ENCODE measurements at places on chromosomes 3 and 15. TPM values are rescaled to one million over a fixed set of nuclear protein-coding genes. Genes with fewer than 3 reads are reported as not detected.

GRCh38 chr15:24898715-24899272 lies 56.0 kb upstream of the SNRPN start:
- no peak for DNase-seq

GRCh38 chr3:149393345-149394160 lies 16.1 kb upstream of the TM4SF1 start:
- DNase-seq, result peak; percentile 78

- DNase-seq, result no peak
Observed at GRCh38 chr3:45518376-45519135, 76.0 kb upstream of the LIMD1 start.

GRCh38 chr15:26893351-26894065 lies 26.6 kb downstream of the GABRA5 start:
- no peak for DNase-seq

- DNase-seq, result no peak
Observed at GRCh38 chr3:180563406-180563805, 38.6 kb upstream of the TTC14 start.

DNA sequence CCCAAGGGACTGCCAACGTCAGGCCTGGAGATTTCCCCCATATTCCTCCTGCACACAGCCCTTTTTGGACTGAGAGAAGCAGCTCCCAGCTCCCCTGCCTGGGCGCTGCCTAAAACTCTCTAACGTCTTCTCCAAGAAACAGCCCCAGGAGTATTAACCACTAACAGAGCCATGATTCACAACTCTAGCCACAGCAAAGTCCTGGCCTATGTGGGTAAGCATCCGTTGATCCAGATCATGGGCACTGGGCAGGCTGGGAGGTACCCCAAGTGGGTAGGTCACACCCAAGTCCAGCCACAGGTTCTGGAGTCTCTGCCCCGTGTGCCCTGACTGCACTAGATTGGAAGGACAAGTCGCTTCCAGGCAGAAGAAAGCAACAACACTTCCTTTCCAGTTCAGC lies 31.9 kb downstream of the NBEAL2 start:
- no peak for DNase-seq

- DNase-seq, result peak; percentile 82
Observed at GRCh38 chr3:13072239-13072599, 1.0 kb downstream of the IQSEC1 start.

DNA sequence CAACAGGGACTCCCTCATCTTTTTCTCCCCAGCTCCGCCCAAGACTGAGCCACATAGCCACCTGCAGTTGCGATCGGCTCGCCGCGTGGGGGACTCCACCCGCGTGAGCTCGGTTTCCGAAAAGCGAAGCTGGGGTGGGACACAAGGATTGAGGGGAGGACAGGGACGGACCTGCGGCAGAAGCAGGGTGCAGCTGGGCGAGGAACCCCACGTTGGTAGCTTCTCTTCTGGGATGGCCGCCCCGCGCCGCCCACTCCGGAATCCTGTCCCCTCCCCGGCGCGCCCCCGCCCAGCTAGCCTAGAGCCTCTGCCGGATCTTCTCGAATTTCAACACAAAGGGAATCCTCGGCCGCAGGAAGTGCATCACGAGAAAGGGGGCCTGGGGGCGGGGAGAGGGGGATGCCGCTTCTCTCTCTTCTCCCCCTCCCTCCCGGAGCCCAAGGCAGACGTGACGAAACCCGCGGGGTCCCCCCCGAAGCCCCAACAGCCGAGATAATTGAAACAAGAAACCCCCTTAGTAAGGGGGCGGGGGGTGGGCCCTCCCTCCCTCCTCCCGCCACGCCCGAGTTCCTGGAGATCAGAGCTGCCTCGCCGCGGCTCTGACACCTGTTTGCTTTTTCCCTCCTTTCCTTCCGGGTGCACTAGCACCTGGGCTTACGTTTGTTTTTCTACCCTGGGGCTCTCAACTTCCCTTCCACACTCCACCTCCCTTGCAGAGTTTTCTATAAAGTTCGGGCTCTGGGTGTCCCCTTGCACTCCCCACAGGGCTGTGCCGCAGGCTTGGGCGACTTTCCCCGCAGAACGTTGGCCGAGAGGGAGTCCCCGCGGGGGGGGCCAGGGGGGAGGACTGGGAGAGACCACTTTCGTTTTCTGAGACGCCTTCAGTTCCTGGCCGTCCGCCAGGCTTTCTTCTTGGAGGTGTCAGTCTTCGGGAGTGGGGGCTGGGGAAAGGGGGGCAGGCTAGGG lies 1.3 kb upstream of the KCNH8 start:
- peak; percentile 63 for DNase-seq

DNA sequence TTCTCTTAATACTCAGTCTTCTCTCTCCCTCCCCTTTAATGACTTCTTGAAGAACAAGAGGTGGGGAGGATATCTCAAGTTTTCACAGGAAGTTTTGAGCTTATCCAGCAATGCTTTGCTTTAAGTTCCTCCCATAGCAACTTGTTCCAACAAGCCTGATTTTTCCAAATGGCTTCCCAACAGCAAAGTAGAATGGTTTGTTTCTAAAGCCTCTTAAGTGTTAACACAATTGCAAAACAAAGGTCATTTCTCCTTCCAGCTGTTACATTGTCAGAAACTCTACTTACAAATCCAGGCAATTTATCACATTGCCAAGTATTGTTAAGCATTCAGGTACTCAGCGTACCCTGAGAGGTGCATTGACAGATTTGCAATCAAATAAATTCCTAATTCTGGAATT lies 6.8 kb upstream of the ZNF770 start:
- no peak for DNase-seq

GRCh38 chr3:105933871-105934270 lies 65.1 kb upstream of the CBLB start:
- no peak for DNase-seq

DNA sequence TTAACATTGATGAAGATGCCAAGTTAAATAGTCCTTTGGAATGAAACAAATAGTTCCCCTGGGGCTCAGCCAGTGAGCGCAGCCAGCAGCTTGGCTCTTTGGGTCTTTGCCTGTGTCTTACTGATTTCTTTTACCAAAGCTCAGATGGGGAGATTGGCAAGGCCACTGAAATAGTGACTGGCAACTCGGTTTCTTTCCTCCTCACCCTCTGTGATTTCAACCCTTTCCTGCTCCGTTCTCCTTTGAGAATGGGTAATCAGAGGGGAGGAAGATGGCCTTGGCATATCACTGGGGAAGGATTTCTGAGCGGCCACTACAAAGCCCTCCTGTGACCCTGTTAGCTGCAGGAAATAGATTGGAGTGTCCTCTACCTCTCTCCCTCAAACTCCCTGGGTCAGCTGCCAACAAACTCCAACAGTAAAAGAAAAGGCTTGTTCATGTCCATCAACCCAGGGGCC lies 337.1 kb upstream of the LRRFIP2 start:
- DNase-seq, result peak; percentile 55

GRCh38 chr3:183306798-183307671 lies 54.0 kb downstream of the B3GNT5 start:
- peak; percentile 85 for DNase-seq

DNA sequence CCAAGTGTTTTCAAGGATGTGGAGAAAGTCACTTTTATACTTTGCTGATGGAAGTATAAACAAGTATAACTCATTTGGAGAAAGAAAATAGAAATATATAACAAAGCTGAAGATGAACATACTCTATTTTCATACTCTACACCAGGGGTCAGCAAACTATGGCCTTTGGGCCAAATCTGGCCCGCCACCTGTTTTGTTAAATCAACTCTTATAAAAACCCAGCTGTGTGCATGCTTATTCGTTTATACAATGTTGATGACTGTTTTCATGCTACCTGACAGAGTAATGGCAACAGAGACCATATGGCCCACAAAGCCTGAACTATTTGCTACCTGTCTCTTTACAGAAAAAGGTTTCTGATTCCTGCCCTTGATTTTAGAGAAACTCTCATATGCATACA lies 124.0 kb downstream of the NR1D2 start:
- no peak for DNase-seq

DNA sequence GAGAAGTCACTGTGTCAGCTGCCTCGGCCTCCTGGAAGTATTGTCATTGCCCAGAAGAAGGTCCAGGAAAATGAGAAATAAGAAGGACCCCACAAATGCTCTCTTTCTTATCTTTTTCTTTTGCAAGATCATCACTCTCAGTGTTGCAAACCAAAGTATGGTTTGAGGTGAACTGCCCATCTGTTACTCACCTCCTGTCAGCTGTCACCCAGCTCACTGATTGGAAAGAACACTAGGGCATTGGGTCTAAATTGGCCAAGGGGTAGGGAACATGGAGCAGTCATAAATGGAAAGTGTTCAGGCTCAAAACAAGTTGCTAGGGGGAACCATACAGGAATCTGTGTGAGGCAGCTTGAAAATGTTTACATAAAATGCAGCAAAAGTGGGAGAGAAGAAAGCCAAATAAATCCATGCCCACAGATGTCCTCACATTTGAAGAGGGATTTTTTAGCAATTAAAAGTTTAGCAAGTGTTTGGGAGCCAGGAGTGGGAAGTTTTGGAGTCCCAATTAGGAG lies 431.2 kb upstream of the THBS1 start:
- no peak for DNase-seq

GRCh38 chr3:154953538-154953937 lies 126.6 kb upstream of the MME start:
- DNase-seq, result no peak

DNA sequence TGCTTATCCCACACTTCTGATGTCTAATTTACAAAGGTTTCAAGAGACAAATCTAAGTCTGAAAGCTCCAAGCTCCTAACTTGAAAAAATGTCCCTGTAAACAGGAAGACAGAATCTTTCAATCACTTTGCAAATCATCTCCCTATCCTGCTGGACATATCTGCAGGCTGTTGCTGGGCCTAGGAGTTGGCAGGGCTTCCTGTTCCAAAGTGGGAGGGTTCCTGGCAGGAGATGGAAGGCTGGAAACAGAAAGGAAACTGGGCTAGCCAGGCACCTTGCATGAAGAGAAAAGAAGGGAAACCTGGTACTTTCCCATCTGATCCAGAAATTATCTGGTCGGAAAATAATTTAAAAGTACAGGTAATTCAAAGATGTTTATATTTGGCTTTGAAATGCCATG lies 227.3 kb upstream of the IL12A start:
- peak; percentile 71 for DNase-seq

DNA sequence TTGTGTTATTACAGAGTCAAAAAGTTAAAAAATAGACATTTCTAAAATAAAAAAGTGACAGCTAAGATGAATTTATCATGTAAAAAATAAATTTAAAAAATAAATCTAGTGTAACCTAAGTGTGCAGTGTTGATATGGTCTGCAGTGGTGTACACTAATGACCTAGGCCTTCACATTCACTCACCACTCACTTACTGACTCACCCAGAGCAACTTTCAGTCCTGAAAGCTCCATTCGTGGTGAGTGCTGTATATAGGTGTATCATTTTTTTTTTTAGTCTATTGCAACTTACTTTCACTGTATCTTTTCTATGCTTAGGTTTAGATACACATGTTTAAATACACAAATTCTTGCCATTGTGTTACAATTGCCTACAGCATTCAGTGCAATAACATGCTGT lies 459.4 kb upstream of the ROBO1 start:
- DNase-seq, result no peak

GRCh38 chr3:171749124-171749523 lies 61.2 kb downstream of the PLD1 start:
- no peak for DNase-seq

DNA sequence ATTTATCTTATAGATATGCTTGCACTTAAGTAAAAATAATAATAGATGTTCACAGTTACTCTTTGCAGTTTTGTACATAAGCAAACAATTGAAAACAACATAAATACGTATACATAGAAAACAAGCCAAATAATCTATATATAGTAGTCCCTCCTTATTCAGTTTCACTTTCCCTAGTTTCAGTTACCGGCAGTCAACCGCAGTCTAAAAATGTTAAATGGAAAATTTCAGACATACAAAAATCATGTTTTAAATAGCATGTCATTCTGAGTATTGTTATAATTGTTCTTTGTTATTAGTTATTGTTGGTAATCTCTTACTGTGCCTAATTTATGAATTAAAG lies 262.0 kb downstream of the CGGBP1 start:
- no peak for DNase-seq

GRCh38 chr3:160464971-160465370 lies 15.4 kb upstream of the TRIM59 start:
- no peak for DNase-seq

DNA sequence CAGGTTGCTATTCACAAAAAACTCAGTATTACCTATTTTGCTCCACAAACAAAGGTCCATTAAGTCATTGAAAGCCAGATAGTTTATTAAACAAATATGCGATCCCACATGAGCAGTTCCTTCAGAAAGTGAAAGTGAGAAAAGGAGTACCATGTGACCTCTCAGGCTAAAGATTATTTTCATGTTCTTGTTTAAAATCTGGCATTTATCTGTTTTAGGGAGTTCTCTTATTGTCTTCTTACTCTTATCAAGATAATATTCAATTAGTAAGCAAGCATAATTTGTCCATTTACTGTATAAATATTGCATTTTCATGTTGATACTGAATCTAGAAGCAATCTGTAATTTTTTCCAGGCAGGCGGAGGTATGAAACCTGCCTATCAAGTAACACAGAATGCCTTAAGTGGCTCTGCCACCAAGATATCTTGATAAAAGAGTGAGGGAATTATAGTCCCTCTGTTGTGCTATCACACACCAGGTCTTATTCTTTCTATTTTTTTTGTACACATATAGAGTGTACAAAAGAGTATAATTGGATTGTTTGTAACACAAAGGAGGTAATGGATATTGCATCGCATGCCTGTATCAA lies 20.1 kb upstream of the PLSCR5 start:
- DNase-seq, result no peak

The GP5 gene
- not detected for total RNA-seq

The DUOX1 gene
- total RNA-seq, result 1.9 TPM

The ULK3 gene
- total RNA-seq, result 49.3 TPM

The STARD5 gene
- 1.7 TPM for total RNA-seq

The LIPH gene
- 0.42 TPM for total RNA-seq

The NUDT16 gene
- 22.5 TPM for total RNA-seq

The IL16 gene
- 4.7 TPM for total RNA-seq

The KY gene
- total RNA-seq, result 3.1 TPM

The GOLGA8M gene
- total RNA-seq, result 4.0 TPM

The POLQ gene
- 0.71 TPM for total RNA-seq

The ISG20 gene
- total RNA-seq, result 5.8 TPM

The PIGB gene
- 6.0 TPM for total RNA-seq

The PSMD2 gene
- total RNA-seq, result 223 TPM

The PLSCR5 gene
- total RNA-seq, result not detected

The DNAH1 gene
- 4.0 TPM for total RNA-seq

The PIGX gene
- 16.0 TPM for total RNA-seq

The CATSPER2 gene
- total RNA-seq, result 2.0 TPM

The SACM1L gene
- total RNA-seq, result 29.3 TPM

The STARD9 gene
- total RNA-seq, result 12.0 TPM

The EFCAB12 gene
- total RNA-seq, result 0.34 TPM

The RASGRP1 gene
- total RNA-seq, result 3.5 TPM
